ENCODE measurements at places on chromosomes 4 and X.

GRCh38 chrX:10119399-10119990 lies 37.3 kb upstream of the CLCN4 start:
- no peak for DNase-seq

GRCh38 chr4:137124278-137124932 lies 407.9 kb downstream of the PCDH18 start:
- DNase-seq, result peak; percentile 28

- no peak for DNase-seq
Measured at GRCh38 chrX:130049821-130050220, 60.5 kb downstream of the ELF4 start.

- DNase-seq, result no peak
Measured at GRCh38 chr4:152981278-152981677, 45.2 kb downstream of the FHDC1 start.

DNA sequence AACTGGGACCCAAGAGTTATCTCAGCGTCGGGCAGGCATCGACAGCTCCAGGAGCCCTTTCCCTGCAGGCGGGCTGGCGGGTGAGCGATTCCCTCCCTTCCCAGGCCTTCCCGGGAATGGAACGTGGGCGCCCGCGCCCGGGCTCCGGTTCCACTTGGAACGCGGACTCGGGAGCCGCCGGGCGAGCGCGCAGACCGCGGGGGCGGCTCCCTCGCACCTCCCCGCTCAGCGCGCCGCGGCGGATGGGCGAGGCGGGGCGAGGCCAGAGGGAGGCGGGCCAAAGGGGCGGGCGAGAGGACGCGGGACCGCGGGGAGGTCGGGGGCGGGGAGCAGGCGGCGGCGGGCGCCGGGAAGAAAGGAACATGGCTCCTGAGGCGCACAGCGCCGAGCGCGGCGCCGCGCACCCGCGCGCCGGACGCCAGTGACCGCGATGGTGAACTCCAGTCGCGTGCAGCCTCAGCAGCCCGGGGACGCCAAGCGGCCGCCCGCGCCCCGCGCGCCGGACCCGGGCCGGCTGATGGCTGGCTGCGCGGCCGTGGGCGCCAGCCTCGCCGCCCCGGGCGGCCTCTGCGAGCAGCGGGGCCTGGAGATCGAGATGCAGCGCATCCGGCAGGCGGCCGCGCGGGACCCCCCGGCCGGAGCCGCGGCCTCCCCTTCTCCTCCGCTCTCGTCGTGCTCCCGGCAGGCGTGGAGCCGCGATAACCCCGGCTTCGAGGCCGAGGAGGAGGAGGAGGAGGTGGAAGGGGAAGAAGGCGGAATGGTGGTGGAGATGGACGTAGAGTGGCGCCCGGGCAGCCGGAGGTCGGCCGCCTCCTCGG lies at the start of gene PKD2:
Gene PKD2 (plus strand): TSS at position 332 of the 818 bp plus-strand sequence. CDS start 99 bp downstream, at position 431.
- DNase-seq, result no peak

DNA sequence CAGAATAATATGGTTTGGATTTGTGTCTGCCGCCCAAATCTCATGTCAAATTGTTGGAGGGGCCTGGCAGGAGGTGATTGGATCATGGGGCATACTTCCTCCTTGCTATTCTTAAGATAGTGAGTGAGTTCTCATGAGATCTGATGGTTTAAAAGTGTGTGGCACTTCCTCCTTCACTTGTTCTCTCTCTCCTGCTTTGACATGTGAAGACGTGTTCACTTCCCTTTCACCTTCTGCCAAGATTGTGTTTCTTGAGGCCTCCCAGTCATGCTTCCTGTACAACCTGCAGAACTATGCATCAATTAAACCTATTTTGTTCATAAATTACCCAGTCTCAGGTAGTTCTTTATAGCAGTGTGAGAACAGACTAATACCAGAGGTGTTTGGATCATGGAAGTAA lies 325.7 kb upstream of the GIMD1 start:
- no peak for DNase-seq

GRCh38 chr4:94459462-94460161 lies 7.9 kb downstream of the PDLIM5 start:
- no peak for DNase-seq

GRCh38 chr4:142095886-142096605 lies 459.7 kb downstream of the IL15 start:
- DNase-seq, result no peak

All from NCI-H1436 treated with DMSO at 0.1 percent for 48 hours (cell line).